ENCODE measurements at places on chromosomes 12 and 14.

DNA sequence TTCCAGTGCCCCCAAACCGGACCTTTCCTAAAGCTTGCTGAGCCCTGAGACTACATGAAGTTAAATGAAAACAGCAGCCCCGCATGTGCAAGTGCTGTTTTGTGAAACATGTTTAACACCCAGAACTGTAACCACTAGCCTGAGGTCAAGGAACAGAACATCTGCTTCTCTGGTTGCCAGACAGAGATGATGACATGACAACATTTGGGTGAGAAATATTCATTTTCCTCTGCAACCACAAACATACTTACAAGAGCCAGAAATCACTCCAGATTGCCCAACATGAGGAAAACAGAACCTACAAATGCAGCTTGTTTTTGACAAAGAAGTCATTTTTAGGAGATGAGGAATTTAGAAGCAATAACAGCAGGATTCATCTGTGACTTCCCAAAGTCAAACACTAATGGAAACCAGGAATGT, 110.4 kb downstream of the BCAT1 start:
- no peak for DNase-seq

DNA sequence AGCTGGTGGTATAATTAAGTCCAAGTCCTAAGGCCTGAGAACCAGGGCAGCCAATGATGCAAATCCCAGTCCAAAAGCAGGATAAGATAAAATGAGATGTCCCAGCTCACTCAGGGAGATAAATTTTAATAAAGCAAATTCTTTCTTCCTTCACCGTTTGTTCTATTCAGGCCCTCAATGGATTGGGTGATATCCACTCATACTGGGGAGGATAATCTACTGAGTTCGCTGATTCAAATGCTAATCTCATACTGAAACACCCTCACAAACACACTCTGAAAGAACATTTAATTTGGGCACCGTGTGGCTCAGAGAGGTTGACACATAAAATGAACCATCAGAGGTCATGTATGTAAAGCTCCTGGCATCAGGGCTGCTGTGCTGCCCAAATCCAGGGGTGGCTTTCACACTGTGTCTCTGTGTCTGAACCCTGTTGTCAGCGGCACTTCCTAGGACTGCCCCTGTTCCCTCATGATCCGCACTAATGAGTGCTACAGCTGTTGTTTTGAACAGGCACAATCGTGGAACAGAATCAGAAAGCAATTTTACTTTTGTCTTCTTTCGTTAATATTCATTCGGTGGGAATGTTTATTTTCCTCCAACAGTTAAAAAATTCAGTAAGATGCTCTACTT, 428.5 kb upstream of the FBXO33 start:
- no peak for DNase-seq

GRCh38 chr12:118371321-118372282, 1.1 kb downstream of the TAOK3 start:
- DNase-seq = no peak

- no peak for DNase-seq
Observed at GRCh38 chr12:109538191-109538863, 35.0 kb downstream of the MMAB start.

- peak; percentile 79 for DNase-seq
Observed at GRCh38 chr14:31934767-31935266, 142.3 kb upstream of the ARHGAP5 start.

GRCh38 chr14:78829274-78829673, 659.1 kb downstream of the NRXN3 start:
- DNase-seq = no peak

DNA sequence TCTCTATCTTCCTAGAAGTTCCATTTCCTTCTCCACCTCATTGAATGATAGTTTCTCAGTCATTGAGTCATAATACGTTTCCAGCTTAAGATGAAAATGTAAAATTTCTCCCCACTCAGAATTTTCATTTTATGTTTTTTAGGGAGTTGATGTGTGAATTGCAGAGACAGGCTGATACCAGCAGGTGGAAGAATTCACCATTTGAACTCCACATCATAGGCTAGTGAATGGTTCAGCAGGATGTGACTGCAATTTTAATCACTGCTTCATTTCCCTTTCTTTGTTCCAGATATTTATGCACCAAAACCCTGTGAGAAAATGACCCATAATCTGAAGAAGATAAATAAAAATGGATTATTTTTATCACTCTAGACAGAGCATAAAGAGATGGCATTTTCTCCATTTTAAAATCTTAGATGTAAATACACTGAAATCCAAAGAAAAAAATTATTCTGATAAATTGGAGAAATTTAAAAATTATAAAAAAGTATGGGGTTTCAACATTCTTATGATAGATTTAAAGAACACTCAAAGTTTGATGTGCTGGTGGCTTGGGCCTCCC, 10.6 kb upstream of the PYGL start:
- DNase-seq = peak; percentile 78

DNA sequence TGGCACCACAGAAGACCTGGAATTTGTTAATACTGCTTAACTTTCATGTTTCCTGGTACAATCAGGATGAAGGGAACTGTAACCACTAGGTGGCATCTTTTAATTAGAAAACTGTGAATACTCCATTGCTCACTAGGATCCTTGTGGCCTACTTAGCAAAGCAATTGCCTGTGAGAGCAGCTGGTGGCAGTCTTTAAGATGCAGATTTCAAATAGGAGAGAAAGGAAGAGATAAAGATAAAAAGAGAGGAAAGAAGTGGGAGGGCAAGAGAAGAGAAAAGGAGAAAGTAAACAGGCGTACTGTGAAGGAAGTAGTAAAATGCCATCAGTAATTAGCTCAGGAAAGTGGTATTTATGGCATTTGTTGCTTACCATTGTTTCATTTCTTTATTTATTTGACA, 114.5 kb downstream of the RAD51B start:
- DNase-seq = peak; percentile 84

DNA sequence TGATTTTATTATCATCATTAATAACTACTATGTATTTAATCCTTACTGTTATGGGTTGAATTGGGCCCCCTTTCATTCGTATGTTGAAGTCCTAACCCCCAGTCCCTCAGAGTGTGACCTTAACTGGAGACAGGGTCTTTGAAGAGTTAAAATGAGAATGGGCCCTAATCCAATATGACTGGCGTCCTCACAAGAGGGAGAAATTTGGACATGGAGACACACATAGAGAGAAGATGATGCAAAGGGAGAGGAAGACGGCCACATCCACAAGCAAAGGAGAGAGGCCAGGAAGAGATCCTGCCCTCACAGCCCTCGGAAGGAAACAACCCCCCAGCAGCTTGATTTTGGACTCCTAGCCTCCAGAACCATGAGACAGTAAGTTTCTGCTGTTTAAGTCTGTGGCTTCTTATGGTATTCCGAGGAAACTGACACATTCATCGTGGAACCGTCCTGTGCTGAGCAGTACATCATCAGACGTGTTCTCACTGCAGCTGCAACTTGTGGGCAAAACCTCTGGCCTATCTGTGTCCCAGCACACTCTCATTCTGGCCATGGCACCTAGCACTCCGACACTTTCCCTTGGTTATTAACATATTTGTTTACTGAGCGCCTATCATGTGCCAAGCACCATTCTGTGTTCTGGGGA, 127.6 kb downstream of the SLC38A6 start:
- no peak for DNase-seq

DNA sequence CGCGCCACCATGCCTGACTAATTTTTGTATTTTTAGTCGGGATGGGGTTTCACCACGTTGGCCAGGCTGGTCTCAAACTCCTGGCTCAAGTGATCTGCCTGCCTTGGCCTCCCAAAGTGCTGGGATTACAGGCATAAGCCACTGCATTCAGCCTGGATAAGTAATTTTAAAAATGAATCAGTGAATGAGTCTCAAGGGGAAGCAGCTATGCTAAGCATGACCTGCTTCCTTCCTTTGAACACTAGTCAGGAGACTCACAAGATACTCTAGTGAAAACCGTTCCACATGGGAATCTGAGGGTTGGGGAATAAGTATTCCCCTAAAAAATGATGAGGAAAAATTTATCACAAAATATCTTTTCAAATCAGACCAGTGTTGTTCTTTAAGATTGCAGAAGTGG, 10.7 kb upstream of the FAM234B start:
- DNase-seq = no peak

DNA sequence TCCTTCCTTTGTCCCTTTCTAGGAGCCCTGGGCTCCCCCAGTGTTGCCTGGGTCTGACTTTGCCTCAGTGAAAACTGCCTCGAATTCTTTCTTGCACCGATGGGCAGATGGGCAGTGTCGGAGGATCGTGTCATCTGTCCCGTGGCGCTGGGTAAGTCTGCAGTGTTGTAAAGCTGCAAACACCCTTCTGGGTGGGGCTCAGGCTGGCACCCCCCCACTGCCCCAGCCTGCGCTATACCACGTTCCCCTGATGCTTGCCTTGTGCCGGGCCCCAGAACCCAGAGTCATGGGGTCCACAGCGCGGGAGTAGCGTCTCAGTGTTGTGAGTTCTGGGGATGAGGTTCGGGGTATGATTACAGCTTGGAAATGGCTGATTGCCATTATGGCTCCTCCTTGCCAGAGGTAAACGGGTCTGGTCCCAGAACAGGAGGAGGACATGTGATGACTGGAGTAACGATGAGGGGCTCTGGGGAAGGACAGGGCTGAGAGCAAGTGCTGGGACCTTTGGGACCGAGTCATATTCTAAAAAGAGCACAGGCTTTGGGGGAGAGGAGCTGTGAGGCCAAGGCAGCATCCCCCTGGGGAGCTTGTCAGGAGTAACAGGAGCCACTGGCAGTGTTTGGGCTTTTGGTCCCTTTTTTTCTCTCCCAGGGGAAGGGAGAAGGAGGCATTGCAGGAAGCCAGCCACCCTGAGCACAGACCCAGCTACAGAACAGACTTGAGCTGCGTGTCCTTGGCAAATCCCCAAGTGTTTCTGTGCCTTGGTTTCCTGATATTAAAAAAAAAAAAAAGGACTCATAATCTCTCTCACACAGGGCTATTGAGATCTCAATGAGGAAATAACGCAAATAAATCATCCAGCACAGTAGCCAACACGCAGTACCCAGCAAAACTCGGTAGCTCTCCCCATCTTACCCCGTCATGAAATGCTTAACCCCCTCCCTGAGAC, 4.3 kb downstream of the RTL1 start:
- no peak for DNase-seq

- DNase-seq = no peak
Observed at GRCh38 chr14:74524076-74524811, 30.7 kb downstream of the ISCA2 start.

- no peak for DNase-seq
Observed at GRCh38 chr14:68949601-68949965, 29.5 kb downstream of the ACTN1 start.

DNA sequence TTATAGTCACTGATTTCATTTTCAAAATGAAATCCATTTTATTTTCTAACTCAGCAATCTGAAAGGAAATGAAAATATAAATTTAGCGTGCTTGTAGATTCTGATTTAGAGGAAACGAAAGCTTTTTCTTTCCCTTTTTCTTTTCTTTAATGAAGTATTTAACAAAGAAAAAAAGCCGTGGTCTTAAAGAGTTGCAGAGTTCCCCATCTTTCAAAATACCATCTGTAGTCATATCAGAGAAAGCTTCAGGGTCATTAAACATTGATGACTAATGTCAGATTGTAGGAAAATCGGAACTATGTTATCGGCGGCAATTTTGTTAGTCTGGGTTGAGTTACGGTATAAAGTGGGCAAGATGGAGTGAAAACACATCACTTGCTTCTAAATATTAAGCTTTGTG, 32.3 kb downstream of the DRAM1 start:
- no peak for DNase-seq

DNA sequence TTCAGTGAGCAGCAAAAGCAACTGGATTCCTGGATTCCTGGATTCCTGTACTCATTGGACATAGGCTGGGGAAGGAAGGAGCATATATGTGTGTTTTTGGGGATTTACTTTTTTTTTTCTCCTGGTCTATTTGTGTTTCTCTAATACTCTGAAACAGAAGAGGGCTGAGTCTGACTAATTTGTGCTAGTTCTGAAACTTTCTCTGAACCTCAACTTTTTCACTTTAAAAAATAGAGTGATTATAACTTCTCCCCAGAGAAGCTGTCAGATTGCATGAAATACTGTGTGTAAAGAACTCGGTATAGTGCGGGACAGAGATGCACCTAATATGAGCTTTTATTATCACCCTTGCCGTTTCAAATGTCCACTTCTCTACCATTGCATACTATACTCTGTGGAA, 529.5 kb downstream of the TMTC2 start:
- DNase-seq = no peak

GRCh38 chr12:79737875-79738718, 47.3 kb upstream of the PAWR start:
- DNase-seq = peak; percentile 66

GRCh38 chr12:101819467-101819866, 11.3 kb downstream of the GNPTAB start:
- DNase-seq = peak; percentile 34

- peak; percentile 25 for DNase-seq
Observed at GRCh38 chr12:48004053-48004941, at the start of gene COL2A1. Gene COL2A1, minus strand, starts transcription at chr12:48004476. Its CDS starts 155 bp downstream, at chr12:48004321.

DNA sequence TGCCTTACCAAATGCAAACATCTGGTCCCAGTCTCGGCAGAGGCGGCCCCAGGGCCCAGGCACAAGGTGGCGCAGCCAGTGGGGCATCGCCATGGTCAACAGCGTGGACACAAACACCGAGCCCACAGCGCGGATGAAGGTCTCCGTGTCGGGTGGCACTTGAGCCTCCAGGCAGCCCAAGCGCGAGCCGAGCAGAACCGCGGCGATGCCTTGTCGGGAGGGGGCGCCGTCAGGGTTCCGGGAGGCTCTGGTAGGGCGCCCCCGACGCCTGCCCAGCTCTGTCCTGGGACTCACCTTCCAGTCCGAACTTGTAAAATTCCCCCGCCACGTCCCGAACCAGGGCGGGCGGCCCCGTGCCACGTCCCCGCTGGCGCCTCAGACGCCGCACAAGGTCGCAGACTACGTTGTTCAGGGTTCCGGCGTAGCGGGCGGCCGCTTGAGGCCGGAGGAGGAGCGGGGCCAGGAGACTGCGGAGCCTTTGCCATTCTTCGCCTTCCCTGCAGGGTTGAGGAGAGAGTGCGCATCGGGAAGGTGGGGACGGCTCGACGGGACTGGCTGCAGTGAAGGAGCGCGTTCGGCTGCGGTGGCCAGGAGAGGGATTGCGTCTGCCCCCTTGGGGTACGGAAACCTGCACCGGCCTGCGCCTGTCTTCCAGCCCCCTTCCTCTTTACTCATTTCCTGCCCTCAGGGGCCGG, 1.7 kb downstream of the CYP27B1 start:
- peak; percentile 40 for DNase-seq

DNA sequence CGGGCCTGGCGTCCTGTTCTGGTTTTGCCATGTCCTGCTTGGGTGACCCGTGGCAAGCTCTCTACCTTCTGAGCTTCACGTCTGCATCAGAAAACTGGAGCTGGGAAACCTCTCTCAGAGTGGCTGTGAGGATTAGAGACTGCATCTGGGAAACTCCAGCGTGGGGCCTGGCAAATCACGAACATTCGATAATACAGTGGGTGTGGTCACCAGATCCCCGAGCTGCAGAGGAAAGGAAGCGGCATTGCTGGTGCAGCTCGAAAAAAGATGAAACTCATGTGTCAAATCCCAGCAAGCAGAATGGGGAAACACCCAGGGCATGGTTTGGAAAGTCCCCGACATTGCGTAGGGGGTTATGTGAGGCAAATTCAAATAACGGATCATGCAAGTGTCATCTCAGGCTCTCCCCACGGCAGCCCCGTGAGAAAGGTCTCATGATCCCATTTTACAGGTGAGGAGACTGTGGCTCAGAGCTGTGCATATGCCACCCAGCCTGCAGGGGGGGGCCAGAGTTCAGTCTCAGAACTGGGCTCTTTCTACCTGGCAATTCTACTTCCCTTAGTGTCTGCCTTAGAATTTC, 98.1 kb upstream of the VRK1 start:
- no peak for DNase-seq

- DNase-seq = no peak
Observed at GRCh38 chr14:78325911-78326310, 155.7 kb downstream of the NRXN3 start.

GRCh38 chr14:95431199-95432143, 85.0 kb downstream of the SYNE3 start:
- peak; percentile 36 for DNase-seq
